Fibroblast of gingiva (primary cell): ENCODE measurements at places on chromosomes 6 and 20.
A peak's percentile ranks its signal among the peaks of the same experiment; 100 is the strongest.

- no peak for DNase-seq
Measured at GRCh38 chr6:116055513-116055912, 5.2 kb downstream of the FRK start.

GRCh38 chr6:125968493-125968892, 11.9 kb downstream of the HINT3 start:
- DNase-seq = no peak

GRCh38 chr20:45780159-45780558, 11.5 kb downstream of the WFDC3 start:
- no peak for DNase-seq

DNA sequence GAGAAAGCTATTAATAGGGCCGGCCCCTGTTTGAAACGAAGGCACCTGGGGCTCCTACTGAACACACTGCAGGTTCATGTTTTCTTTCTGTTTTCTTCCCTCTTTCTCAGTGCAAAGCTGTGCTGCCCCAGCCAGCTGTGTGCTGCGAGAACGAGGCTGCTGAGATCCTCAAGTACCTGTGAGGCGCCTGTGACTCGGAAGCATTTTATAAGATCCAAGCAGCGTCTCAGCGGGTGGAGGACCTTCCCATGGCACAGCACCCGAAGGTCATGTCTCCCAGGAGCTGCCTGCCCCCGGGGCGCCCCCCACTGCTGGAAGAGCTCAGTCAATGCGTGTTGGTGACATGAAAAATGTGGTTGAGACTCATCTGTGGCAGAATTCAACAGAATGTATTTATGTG, 66.3 kb downstream of the SMOC2 start:
- DNase-seq = no peak

- no peak for DNase-seq
Measured at GRCh38 chr6:89110284-89110683, 7.6 kb downstream of the SRSF12 start.

DNA sequence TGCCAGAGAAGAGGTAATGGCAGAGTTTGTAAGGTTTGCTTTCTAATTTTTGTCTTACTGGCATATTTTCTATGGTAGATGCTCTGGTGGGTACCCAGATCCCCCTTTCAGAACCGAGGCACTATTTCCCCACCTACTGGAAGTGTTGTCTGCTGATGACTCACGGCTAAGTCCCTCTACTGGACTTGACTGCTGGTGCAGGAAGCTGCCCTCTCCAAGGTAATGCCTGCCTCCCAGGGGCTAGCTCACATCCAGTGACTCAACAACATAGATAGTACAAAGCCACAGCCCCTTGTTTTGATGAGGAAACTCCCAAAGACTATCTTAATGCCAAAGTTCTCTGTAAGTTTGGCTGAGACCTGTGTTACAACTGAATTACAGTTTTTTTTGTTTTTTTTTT, 285.4 kb upstream of the FLRT3 start:
- DNase-seq = peak; percentile 6
